ENCODE measurements at places on chromosomes 3 and 15. TPM values are rescaled to one million over a fixed set of nuclear protein-coding genes. Genes with fewer than 3 reads are reported as not detected.

The DUT gene
- 41.2 TPM for total RNA-seq

The USP50 gene
- not detected for total RNA-seq

The SOX14 gene
- not detected for total RNA-seq

The CD200R1 gene
- 0.39 TPM for total RNA-seq

The SH3GL3 gene
- not detected for total RNA-seq

The DPPA4 gene
- total RNA-seq, result not detected

The ECE2 gene
- total RNA-seq, result not detected

The ATP13A5 gene
- total RNA-seq, result not detected

The LRRK1 gene
- 11.8 TPM for total RNA-seq

The SLC22A14 gene
- 1.6 TPM for total RNA-seq

The NAALADL2 gene
- 32.6 TPM for total RNA-seq

The BHLHE40 gene
- total RNA-seq, result 117 TPM

The SLC27A2 gene
- not detected for total RNA-seq

The GRK7 gene
- 0.11 TPM for total RNA-seq

The THAP10 gene
- total RNA-seq, result 1.5 TPM

The ACSBG1 gene
- total RNA-seq, result not detected

The CCDC13 gene
- total RNA-seq, result 0.11 TPM

The CYP8B1 gene
- not detected for total RNA-seq

The HTR3C gene
- total RNA-seq, result not detected

The KLHL40 gene
- not detected for total RNA-seq

The FBXO40 gene
- total RNA-seq, result not detected

The GAP43 gene
- not detected for total RNA-seq

The LMOD3 gene
- total RNA-seq, result not detected

The FETUB gene
- total RNA-seq, result not detected

The GREM1 gene
- 0.65 TPM for total RNA-seq

The XYLB gene
- total RNA-seq, result 2.4 TPM

The VPS13C gene
- 52.2 TPM for total RNA-seq

The GOLGA6L7 gene
- not detected for total RNA-seq

The AMOTL2 gene
- 300 TPM for total RNA-seq

The CLSTN2 gene
- 0.22 TPM for total RNA-seq

The ZPLD1 gene
- total RNA-seq, result not detected

The SNX33 gene
- 25.5 TPM for total RNA-seq

The RMDN3 gene
- total RNA-seq, result 13.3 TPM

The EAF2 gene
- total RNA-seq, result 3.7 TPM

The NCKIPSD gene
- total RNA-seq, result 15.3 TPM
